ENCODE measurements at places on chromosomes 4 and X.

DNA sequence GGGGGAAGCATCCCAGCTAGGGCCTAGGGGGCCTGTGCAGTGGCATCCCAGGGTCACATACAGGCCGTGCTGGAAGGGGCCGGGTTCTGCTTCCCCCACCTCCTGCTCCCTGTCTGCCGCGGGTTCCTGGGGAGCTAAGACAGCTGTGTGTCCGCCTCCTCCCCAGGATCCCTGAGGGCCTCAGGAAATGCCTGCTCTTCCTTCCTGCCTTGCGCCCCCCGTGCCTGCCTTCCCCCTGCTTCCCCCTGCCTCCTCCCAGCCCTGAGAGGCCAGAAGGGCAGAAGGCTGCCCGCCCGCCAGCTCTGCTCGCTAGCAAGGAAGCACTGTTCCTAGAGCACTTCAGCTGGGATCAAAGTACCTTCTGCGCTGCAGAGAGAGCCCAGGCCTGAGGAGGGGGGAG, 2.9 kb upstream of the BGN start:
- DNase-seq, result no peak

DNA sequence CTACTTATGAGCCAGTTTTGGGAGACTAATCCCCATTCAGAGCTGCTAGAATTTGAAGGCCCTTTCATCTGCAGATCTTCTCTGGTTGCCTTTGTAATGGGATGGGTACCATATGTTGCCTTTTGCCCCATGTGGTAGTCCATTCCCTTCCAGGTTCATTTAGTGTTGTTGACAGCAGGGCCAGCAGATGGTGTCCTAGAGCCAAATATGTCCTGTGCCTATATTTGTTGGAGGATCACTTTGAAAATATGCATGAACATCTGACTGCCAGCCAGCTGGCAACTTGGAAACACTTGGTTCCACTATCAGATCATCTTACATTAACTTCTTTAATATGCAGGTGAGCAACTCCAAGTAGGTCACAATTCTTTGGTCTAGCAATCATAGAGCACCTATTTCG, 30.4 kb downstream of the CFAP299 start:
- peak; percentile 73 for DNase-seq

DNA sequence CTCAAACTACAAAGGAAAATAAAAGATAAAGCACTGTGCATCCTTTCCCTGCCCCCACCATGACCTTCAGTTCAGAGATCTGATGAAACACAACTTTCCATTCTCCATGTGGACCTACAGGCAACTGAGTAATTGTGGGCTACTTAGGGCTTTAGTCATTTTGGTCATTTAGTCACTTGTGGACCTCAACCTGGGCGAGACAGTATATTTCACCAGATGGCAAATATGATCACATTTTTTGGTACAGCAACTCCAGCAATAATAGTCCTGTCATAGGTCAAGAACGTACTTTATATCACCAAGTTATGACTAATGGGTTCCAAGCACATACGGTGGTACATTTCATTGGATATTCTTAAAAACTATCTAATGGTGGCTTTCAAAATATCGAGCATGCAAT, 141.2 kb downstream of the PDGFC start:
- peak; percentile 93 for DNase-seq

GRCh38 chr4:3402491-3403347, 39.0 kb upstream of the HGFAC start:
- DNase-seq, result peak; percentile 47

GRCh38 chr4:182174979-182175378, 68.2 kb upstream of the TENM3 start:
- DNase-seq, result no peak

DNA sequence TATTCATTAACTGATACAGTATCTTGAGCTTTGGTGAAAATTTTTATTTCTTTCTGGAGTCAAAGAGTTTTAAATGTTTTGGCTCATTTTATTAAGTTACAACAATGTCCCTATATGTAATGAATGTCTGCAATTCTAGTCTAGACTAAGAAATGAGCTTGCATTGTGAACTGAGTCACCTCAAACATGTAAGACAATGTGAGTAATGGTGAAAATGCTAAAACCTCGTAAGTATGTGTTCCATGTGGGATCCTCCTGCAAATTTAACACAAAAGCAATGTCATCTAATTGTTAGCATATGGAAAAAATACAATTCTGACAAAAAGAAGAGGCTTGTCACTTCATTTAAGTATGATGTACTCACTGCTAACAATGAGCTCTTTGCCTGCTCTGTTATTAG, 480.5 kb upstream of the FSTL5 start:
- DNase-seq, result no peak

DNA sequence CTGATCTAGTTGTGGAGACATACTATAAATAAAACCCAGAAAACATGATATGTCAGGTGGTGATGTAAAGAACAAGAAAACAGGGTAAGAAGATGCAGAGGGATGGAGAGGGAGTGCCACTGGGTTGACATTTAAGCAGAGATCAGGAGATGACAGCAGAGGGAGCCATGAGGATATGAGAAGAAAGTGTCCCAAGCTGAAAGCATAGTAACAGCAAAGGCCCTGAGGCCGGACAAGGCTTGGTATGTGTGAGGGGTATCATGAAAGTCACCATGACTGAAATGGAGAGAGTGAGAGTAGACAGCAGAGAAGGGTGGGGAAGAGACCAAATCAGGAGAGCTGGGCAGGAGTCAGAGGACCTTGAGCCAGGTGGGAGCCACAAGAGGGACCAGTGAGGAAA, 3.4 kb downstream of the GPKOW start:
- DNase-seq, result no peak

- peak; percentile 28 for DNase-seq
These were observed 92.7 kb downstream of the SPATA18 start for GRCh38 chr4:52143815-52144214.

DNA sequence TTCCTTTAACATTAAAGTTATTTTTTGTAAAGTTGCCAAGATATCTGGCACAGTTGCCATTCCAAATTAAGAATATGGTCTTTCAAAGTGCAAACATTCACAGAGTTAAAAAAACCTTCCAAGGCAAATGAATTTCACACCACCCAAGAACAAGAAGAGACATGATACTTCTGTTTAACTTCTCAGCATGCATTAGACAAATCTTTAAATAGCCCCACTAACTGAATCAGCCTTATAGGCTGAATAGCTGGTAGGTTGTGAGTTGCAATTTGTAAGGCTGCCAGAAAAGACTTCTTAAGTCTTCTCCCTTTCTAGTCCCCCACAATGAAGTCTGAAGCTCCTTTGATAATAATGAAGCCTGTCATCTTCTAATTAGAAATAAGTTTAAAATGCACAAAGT, 95.6 kb downstream of the MAPK10 start:
- DNase-seq, result no peak
